ENCODE measurements at places on chromosomes 6 and 20.

DNA sequence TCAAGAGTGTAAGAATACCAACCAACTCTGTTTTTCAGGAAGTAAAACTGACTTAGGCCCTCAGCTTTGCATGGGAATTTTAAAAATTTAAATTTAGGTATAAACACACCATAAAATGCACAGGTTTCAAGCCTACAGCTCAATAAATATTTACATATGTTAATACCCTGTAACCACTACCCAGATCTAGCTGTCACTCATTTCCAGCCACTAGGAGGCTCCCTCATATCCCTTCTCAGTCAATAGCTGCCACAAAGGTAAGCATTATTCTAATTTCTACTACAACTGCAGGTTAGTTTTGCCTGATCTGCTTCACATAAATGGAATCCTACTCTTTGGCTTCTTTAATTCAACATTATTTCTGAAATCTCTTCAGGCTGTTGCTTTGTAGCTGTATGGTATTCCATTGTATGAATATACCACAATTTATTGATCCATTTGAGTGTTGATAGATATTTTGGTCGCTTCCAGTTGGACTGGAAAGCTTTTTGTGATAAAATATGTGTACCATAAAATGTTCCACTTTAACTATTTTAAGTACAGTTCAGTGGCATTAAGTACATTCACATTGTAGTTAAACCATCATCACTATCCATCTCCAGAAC is 32.5 kb upstream of the MEI4 start:
- peak; percentile 29 for DNase-seq

DNA sequence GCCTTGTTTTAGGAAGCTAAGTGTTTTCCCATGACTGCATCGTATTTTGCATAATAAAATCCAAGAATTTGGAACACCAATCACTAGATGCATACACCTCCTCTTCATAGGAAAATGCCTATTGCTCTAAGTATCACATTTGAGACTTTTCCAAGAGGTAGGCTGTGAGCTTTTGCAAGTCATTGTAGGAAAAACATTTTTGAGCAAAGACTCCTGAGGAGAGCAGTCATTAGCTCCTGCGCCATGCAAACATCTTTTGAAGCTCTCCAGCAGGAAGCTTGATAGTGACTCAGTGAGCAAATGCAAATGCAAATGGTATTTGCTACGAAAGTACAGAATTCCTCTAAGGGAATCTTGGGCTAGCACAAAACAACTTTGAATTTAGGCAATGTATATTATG is 750.4 kb downstream of the QKI start:
- DNase-seq, result no peak

DNA sequence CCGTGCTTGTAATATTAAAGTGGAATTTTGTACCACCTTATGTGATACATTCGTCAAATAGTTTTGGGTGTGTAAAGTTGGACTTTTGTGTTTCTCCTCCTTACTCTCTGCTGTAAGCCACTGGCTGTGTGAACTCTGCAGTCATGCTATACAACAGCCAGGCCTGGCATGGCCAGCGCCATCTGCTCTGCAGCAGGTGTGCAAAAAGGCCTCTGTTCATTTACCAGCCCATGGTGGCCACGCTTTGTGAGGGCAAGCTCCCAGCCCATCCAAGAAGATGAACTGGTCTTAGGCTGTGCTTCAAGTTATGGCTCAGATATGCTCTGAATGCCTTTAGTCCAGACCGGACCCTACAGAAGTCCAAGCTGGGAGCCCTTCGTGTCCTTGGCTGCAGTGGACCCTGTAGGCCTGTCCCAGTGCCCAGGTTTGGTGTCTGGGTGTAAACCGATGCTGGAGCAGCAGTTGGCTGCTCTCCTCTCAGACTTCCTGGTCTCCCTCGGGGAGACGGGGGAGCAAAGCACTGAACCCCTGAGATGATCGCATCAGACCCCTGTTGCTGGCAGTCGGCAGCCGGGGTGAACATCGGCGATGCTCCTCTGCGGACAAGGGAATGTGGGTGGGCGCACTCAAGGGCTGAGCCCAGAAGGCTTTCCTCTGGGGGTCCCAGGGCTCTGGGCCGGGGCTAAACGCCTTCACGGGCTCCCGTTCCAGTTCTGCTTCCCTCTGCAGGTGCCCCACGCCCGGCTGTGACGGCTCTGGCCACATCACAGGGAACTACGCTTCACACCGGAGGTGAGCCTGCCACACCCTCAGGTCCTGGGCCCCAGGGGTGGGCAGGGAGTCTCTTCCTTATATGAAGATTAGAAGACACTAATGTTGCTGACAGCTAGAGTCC is 28.6 kb upstream of the PCMTD2 start:
- no peak for DNase-seq

- DNase-seq, result no peak
Measured at GRCh38 chr6:76633259-76633658, 560.8 kb upstream of the IMPG1 start.

DNA sequence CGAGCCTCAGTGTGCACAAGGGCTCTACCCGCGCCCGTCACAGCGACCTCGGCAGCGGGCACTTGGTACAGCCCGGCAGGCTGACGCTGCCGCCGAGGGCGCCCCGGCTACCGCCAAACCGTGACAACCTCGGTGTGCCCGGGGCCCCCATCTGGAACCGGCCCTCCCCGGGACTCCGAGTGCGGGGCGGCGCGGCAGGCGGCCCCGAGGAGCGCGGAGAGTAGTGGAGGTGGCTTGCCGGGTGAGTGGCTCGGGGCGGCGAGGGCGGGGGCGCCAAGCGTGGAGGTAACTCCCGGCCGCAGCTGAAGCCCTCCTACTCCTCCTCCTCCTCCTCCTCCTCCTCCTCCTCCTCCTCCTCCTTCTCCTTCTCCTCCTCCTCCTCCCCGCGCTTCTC is at the start of gene ISM1:
Gene ISM1 (plus strand): TSS at position 371 of the 394 bp plus-strand sequence. CDS start 503 bp downstream, outside the sequence.
- no peak for DNase-seq

DNA sequence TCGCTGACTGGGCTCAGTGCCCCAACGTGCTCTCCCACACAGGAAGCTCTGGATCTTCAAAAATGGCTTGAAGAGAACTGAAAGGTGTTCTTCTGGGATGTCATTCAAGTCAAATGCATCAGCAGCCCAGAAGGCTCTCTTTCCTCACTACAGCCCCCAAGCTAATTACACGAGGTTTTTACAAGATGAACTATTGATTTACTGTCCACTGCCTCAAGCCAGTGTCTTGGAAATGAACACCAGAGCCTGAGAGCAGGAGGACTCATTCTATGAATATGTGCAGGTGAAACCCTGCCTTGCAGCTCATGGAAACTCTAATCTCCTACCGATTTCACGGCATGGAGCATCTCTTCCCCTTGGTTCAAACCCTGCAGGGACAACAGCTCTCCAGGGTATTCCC is 98.9 kb upstream of the CST7 start:
- DNase-seq, result no peak

DNA sequence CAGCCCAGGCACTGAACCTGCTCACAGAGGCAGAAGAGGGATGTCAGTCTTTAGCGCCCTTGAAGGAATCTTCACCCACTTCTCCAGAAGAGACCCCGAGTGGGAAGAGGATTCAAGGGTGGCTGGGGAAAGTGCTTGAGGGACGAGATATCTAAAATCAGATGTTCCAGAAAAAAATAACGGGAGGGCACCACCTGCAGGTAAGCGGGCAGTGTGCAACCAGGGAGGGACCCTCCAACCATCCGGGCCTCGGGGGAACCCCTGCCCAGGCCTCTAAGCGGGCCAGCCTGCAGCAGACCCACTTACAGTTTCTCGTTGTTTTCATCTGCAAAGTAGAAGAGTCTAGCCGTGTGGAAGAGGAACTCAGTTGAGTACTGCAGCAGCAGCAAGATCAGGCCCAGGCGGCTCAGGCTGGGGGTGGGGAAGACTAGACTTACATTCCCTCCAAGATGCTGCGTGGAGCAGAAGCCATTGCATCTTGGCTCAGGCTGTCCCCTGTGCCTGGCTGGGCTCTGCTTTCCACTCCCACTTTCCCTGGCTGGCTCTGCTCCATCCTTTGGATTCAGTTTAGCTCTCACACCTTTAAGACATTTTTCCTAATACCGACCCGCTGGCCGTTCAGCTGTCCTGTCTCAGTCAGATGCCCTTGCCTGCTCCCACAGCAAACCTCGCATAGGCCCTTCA is 71.0 kb downstream of the TRAM2 start:
- DNase-seq, result peak; percentile 17

- DNase-seq, result no peak
Measured at GRCh38 chr6:134863763-134864510, 86.0 kb downstream of the ALDH8A1 start.

DNA sequence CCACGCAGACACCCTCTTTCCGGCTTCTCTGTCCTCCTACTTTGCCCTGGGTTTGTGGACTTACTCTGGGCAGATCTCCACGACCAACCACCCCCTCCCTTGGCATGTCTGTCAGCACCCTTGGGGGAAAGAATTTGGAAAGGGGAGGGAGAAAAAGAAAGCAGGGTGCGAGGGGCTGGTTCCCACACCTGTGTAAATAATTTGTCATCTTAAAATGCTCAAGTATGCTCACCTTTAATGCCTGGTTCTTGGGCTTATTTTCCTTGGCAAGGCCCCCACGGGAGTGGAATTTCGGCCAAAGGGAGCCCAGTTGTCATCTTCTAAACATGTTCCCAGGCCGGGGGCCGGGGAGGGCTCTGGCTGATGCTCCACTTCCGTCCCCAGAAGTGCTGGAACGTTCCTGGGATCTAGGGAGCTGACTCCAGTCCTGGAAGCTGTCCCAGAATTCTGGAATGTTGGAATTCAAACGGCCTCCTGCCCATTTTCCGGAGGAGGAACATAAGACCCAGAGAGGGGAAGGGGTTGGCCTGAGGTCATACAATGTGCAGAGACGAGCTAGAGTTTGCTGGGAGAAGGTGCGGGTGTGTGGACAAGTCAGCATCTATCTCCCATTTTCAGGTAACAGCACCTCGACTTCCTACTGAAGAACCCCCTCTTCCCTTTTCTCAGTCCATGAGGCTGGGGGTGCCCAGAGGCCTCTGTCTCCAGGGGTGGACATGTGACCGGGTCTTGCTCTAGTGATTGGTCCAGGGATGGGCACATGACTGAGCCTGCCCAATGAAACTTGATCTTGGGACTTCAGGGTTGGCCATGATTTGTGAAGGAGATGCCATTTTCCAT is 122.3 kb downstream of the CEBPB start:
- no peak for DNase-seq

DNA sequence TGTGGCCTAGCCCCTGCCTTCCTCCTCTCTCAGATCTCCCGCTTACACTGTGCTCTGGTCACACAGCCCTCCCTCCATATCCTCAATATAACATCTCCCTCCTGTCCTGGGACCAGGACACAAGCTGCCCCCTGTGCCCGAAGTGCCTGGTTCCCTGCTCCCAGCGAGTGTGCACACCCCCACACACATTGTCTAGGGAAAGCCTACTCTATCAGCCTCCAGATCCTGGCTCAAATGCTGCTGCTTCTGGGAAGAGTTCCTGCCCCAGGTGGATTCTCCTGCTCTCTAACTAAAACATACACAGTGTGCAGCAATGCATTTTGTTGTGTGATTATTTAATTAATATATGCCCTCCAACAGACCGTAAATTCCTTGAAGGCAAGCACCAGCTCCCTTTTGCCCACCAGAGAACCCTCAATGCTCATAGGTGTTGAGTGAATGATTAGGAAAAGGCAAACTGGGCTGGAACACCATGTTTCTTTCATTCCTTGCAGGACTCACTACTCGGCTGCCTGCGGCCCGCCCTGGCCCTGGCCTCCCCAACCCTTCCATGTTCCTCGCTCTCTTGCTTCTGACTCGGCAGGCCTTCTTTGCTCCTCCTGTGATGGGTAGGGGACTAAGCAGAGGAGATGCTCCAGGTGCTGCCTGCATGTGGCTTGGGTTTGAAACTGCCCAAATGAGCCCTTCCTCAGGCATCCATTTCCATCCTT is 194.6 kb downstream of the ZDHHC14 start:
- DNase-seq, result no peak

DNA sequence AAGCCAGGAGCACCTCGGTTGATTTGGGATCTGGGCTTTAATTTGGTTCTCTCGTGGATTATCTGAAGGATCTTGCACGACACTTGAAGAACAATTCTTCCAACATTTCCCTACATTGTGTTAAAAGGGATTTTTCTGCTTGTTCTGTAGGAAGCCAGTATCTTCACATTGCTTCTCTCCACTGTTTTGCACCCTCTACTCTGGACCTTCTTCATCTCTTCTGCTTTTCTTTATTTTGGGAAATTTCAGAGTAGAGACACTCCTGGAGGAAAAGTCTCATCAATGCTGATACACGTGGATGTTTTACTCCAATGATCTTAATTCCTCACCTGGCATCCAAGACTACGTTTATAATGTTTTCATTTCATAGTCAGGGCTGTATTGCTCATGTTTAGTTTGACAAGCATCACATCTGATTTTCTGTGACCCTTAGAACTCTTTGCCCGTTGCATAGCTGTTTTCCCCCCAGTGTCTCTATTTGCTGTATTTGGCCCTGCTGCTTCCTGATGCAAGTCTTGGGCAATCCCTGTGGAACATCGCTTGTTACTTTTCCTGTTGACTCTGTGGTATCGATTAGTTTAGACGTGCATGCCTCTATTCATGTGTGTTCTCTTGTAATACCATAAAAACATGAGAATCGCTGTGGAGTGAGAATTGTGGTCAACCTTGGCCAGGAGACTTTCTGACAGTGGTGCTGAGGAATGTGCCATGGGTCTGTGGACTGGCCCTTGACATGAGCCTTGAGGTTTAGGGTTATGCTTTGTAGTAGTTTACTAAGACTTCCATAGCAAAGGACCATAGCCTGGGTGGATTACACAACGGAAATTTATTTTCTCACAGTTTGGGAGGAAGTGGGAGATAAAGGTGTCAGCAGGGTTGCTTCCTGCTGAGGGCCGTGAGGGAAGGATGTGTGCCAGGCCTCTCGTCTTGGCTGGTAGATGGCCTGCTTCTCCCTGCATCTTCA is 12.5 kb downstream of the PLCB1 start:
- no peak for DNase-seq

- DNase-seq, result no peak
Measured at GRCh38 chr6:155004017-155004416, 8.9 kb downstream of the TIAM2 start.

GRCh38 chr6:117960877-117961276 is 53.8 kb downstream of the SLC35F1 start:
- DNase-seq, result no peak

GRCh38 chr6:1379017-1379787 is 10.2 kb upstream of the FOXF2 start:
- no peak for DNase-seq

GRCh38 chr20:17109307-17109706 is 117.5 kb upstream of the PCSK2 start:
- no peak for DNase-seq

DNA sequence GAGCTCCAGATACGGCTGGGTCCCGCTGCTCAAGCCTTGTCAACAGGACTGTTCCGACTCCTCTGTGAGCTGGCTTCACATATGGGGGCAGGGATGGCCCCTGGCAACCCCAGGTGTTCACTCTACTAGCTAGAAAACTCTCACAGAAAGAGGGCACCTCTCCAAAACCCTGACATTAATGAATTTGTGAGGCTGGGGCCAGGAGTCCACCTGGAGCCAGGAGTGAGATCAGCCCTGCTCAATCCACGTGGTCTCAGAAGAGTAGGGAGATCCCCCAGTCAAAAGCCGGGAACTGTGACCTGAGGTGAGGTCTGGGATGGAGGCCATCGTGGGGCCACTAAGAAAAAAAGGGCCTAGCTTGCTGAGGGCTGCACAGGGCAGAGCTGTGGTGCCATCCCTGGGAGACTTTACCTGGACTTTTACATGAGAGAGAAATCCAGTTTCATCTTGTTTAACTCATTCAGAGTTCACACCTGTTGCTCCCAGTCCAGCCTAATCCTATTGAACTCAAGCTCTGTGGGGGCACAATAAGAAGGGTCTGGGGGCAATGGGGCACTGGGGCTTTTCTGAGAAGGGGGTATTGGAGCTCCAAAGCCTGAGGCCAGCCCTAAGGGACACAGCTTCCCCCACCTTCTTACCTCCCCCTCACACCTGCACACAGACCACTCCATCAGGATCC is 144.3 kb upstream of the MLN start:
- DNase-seq, result no peak

GRCh38 chr6:108619431-108620197 is 58.9 kb downstream of the FOXO3 start:
- DNase-seq, result no peak

Data from hematopoietic multipotent progenitor cell treated with erythropoietin and hydrocortisone succinate and interleukin-3 and kit ligand, for 8 days (in vitro differentiated cells).